ENCODE measurements at places on chromosomes 7 and 10. TPM values are rescaled to one million over a fixed set of nuclear protein-coding genes. Genes with fewer than 3 reads are reported as not detected.

- H3K4me1 ChIP-seq, result no peaks in the 10 kb centered on the region
- DNase-seq, result no peak
- no peaks in the 10 kb centered on the region for H3K36me3 ChIP-seq
- no peaks in the 10 kb centered on the region for H3K27me3 ChIP-seq
These were observed 40.1 kb downstream of the LGI1 start for GRCh38 chr10:93797825-93798224.

DNA sequence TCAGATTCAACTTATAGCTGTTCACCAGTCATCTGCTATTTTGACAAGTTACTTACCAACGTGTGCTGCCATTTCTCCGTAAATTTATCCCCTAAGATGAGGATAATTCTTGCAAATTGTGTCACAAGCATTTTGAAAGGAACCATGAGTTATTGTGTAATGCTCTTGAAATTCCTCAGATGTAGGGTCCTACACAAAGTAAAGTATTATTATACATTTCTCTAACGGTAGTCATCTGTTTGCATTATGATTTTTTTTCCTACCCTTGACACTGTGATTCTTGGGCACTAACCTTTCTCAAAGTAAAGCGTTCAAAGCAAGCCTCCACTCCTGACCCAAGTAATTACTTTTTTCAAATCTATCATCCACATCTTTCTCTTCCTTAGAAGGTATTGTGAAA, 8.1 kb downstream of the HERC4 start:
- H3K4me3 ChIP-seq, result no peak overlapping the region
- no peak overlapping the region for H3K27ac ChIP-seq
- DNase-seq, result no peak
- peaks cover 11% of the 10 kb centered on the region for H3K4me1 ChIP-seq

GRCh38 chr7:16129431-16130110, 291.8 kb downstream of the CRPPA start:
- no peaks in the 10 kb centered on the region for H3K4me1 ChIP-seq
- no peak overlapping the region for H3K27ac ChIP-seq
- H3K27me3 ChIP-seq, result no peaks in the 10 kb centered on the region
- DNase-seq, result no peak
- H3K36me3 ChIP-seq, result no peaks in the 10 kb centered on the region

GRCh38 chr7:70545214-70545613, 586.7 kb upstream of the GALNT17 start:
- H3K36me3 ChIP-seq, result no peaks in the 10 kb centered on the region
- no peaks in the 10 kb centered on the region for H3K27me3 ChIP-seq
- H3K4me1 ChIP-seq, result no peaks in the 10 kb centered on the region
- DNase-seq, result no peak
- H3K27ac ChIP-seq, result no peak overlapping the region

DNA sequence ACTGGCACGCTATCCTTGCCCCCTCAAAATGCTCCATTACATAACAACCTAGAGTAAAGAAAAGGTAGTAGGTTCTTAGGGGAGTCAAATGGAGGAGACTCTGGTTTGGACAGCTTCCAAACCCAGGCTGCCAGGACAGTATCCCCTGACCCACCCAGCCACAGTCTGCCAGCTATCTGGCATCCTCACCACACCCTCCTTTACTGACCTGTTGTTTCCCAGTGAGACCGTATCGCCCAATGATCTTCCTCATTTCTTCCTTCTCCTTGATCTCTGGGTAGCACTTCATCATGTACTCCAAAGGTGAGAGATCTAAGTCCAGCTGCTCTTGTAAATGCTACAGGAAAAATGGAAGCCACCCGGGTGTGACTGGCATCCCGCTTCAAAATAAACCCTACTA, 5.1 kb upstream of the H2BK1 start:
- no peaks in the 10 kb centered on the region for H3K4me1 ChIP-seq
- H3K4me3 ChIP-seq, result no peak overlapping the region
- no peak for DNase-seq
- H3K27me3 ChIP-seq, result no peaks in the 10 kb centered on the region
- H3K27ac ChIP-seq, result no peak overlapping the region

Gene KCNH2
- 3.6 TPM for total RNA-seq

- H3K27me3 ChIP-seq, result no peaks in the 10 kb centered on the region
- DNase-seq, result no peak
- H3K4me3 ChIP-seq, result no peak overlapping the region
- H3K4me1 ChIP-seq, result peaks cover 22% of the 10 kb centered on the region
- no peaks in the 10 kb centered on the region for H3K36me3 ChIP-seq
These were observed 46.2 kb downstream of the CHST3 start for GRCh38 chr10:72010234-72010973.

- DNase-seq, result no peak
- H3K27me3 ChIP-seq, result no peaks in the 10 kb centered on the region
- peaks cover 52% of the 10 kb centered on the region for H3K4me1 ChIP-seq
- H3K36me3 ChIP-seq, result no peaks in the 10 kb centered on the region
These were observed 40.8 kb upstream of the KMT2E start for GRCh38 chr7:104973227-104973626.

Gene C10orf53
- not detected for total RNA-seq

Gene SLC25A28
- 47.4 TPM for total RNA-seq

DNA sequence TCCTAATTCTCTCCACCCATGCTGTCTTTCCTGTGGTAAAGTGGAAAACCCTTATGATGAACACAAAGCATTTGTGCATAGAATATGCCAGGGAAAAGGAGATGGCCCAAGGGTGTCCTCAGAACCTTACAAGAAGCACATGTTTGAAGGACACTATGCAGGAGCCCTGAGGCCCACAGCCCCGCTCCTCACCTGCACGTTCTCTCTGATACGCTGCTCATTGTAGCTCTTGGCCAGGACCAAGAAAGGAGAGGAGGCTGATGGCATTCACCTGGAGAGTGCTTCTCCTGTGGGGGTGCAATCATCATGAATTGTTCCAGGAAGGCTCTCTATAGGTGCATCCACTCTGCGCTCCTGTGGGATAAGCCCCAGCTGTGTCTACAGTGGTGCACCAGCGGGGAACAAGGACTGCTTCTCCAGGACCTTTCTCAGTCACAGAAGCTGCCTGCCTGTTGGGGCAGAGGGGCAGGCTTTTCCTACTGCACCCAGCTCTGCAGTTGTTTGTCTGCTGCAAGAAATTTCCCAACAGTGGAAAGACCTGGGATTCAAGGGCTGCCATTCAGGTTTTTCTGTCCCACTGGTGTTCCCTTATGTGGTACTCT, 19.9 kb downstream of the AKR1C2 start:
- DNase-seq, result no peak
- H3K27ac ChIP-seq, result no peak overlapping the region
- no peaks in the 10 kb centered on the region for H3K27me3 ChIP-seq
- no peaks in the 10 kb centered on the region for H3K36me3 ChIP-seq
- peaks cover 10% of the 10 kb centered on the region for H3K4me1 ChIP-seq

DNA sequence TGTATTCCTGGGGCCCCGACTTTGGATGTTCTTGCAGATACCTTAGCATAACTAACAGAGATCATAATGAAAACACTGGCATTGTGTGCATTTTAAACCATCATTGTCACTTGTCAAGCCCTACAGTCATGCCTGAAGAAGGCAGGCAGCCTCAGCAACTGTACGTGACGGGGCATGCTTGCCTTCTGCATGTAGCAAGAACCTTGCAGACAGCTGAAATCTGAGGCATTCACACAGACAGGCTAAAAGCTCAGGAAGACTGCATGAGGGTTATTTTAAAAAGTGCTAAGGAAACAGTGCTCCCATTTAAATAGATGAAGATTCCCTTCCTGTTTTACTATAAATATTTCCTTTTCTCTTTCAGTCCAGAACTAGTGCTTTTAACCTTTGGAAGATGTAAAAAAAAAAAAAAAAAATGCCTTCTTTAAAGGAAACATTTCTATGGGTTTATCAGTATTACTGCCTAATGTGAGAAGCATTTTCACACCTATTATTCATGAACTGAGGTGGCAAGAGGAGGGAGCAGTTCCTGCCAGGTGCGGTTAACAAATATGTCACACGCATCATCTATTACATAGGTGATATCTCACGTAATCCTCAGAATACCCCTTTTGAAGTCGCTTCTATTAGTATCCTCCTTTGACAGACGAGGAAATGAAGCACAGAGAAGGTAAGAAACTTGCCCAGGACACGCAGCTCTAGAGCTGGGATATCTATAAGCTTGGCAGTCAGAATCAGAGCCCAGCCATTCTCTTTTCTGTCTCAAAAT, 88.1 kb downstream of the PRKCQ start:
- no peak overlapping the region for H3K27ac ChIP-seq
- H3K27me3 ChIP-seq, result no peaks in the 10 kb centered on the region
- no peaks in the 10 kb centered on the region for H3K36me3 ChIP-seq
- no peaks in the 10 kb centered on the region for H3K4me1 ChIP-seq
- no peak for DNase-seq

Gene MBL2
- not detected for total RNA-seq

- H3K27me3 ChIP-seq, result no peaks in the 10 kb centered on the region
- H3K4me1 ChIP-seq, result no peaks in the 10 kb centered on the region
- H3K4me3 ChIP-seq, result no peak overlapping the region
- no peak for DNase-seq
- no peaks in the 10 kb centered on the region for H3K36me3 ChIP-seq
- H3K27ac ChIP-seq, result no peak overlapping the region
These were observed 137.1 kb downstream of the SH2D4B start for GRCh38 chr10:80674809-80675208.

Gene PLXNA4
- total RNA-seq, result 7.2 TPM

Gene CCDC126
- 14.4 TPM for total RNA-seq

DNA sequence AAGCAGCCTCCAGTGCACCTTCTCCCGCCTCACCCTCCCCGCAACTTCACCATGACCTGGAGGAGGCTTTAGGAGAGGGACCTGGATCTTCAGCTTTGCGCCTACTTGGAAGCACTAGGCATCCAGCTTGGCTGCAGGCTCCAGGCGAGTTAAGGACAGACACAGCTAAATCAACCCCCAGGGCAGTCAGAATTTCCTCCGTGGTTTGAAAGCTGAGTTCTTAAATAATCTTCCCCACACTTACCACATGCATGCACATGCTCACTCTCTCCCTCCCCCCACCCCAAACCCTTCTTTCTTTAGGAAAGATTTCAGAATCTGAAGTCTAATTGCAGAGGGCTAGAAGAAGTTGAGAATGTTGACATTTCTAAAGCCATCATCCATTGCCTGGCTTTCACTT, 36.7 kb upstream of the LRRC4 start:
- no peak for DNase-seq
- no peaks in the 10 kb centered on the region for H3K36me3 ChIP-seq
- no peak overlapping the region for H3K27ac ChIP-seq
- no peaks in the 10 kb centered on the region for H3K4me1 ChIP-seq

- no peak overlapping the region for H3K4me3 ChIP-seq
- H3K4me1 ChIP-seq, result no peaks in the 10 kb centered on the region
- no peaks in the 10 kb centered on the region for H3K36me3 ChIP-seq
- peaks cover 3% of the 10 kb centered on the region for H3K27me3 ChIP-seq
These were observed 61.3 kb upstream of the PFKP start for GRCh38 chr10:3006093-3006492.

- H3K4me1 ChIP-seq, result peaks cover 9% of the 10 kb centered on the region
- no peak overlapping the region for H3K4me3 ChIP-seq
- no peak for DNase-seq
These were observed 82.2 kb downstream of the PARD3 start for GRCh38 chr10:34732926-34733325.

DNA sequence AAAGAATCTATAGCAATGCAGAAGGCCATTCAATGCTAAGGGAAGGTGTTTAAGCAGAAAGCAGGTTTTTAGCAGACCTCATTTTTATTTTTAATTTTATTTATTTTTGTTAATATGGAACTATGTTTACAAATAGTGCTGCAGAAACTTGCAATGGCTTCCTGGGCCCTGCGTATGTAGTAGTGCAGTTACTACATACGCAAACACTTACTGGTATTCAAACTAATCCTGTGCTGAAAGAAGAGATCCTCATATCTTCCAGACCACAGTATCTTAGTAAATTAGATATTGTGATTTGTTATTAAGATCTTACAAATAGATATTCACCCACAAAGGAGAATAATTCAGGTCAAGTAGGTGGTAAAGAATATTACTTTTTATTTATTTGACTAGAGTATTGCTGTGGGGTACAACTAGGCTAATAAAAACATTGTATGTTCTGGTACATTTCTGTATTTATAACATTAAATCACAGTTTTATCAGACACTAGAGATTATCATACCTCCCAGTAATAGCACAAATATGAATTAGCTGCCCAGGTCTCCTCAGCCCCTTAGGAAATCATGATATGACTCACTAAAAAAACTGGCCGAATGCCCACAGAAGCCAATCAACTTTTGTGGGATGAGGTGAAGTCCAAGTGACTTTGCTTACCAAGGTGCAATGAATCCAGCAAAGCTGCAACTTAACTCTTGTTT, 57.6 kb downstream of the RNLS start:
- no peaks in the 10 kb centered on the region for H3K4me1 ChIP-seq
- no peak overlapping the region for H3K27ac ChIP-seq
- H3K27me3 ChIP-seq, result no peaks in the 10 kb centered on the region
- H3K4me3 ChIP-seq, result no peak overlapping the region

Gene MLXIPL
- total RNA-seq, result 11.1 TPM

Gene SLC16A12
- total RNA-seq, result 1.9 TPM

- H3K27ac ChIP-seq, result no peak overlapping the region
- no peaks in the 10 kb centered on the region for H3K36me3 ChIP-seq
- peak; percentile 41 for DNase-seq
- no peaks in the 10 kb centered on the region for H3K27me3 ChIP-seq
- no peak overlapping the region for H3K4me3 ChIP-seq
- no peaks in the 10 kb centered on the region for H3K4me1 ChIP-seq
These were observed 152.5 kb downstream of the DIP2C start for GRCh38 chr10:536935-537334.

DNA sequence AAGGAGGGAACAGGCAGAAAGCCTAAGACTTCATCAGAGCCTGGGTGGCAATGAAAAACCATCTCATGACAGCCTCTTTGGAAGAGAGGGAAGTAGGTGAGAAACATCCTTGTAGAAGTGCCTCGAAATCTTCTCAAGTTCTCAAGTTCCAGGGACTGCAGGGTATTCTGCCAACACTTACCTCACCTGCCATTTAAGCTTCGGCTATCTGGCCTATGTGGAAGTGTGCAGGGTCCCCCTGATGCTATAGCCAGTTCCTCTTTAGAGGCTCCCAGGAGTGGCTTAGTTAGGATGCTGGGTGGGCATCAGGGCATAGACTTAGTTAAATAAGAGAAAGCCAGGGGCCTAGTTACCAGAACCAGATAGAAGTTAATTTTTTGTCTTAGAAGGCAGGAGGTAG, 27.0 kb downstream of the ABCC2 start:
- DNase-seq, result no peak
- H3K4me3 ChIP-seq, result no peak overlapping the region
- peak overlapping the region; percentile 61 for H3K27ac ChIP-seq
- H3K4me1 ChIP-seq, result no peaks in the 10 kb centered on the region
- no peaks in the 10 kb centered on the region for H3K27me3 ChIP-seq
- H3K36me3 ChIP-seq, result no peaks in the 10 kb centered on the region

- H3K27ac ChIP-seq, result no peak overlapping the region
- no peaks in the 10 kb centered on the region for H3K36me3 ChIP-seq
- H3K4me3 ChIP-seq, result no peak overlapping the region
These were observed 65.7 kb upstream of the PARD3 start for GRCh38 chr10:34880817-34881216.

GRCh38 chr10:120684226-120684625, 166.9 kb upstream of the WDR11 start:
- no peak overlapping the region for H3K27ac ChIP-seq
- H3K27me3 ChIP-seq, result no peaks in the 10 kb centered on the region
- no peak for DNase-seq
- no peak overlapping the region for H3K4me3 ChIP-seq
- no peaks in the 10 kb centered on the region for H3K4me1 ChIP-seq

Gene PDE6C
- not detected for total RNA-seq

Gene POMZP3
- 12.0 TPM for total RNA-seq

- H3K36me3 ChIP-seq, result no peaks in the 10 kb centered on the region
- H3K27me3 ChIP-seq, result no peaks in the 10 kb centered on the region
- no peak overlapping the region for H3K27ac ChIP-seq
- H3K4me1 ChIP-seq, result no peaks in the 10 kb centered on the region
- no peak for DNase-seq
These were observed 17.8 kb upstream of the MAGI2 start for GRCh38 chr7:79471283-79471682.

Gene GSTO2
- 9.1 TPM for total RNA-seq

All from upper lobe of right lung (tissue), 1 donor.